MV-4-11 (cell line): ENCODE measurements at places on chromosomes 1 and 21.

GRCh38 chr1:3999941-4000735, 100.1 kb upstream of the C1orf174 start:
- DNase-seq: peak; percentile 4

DNA sequence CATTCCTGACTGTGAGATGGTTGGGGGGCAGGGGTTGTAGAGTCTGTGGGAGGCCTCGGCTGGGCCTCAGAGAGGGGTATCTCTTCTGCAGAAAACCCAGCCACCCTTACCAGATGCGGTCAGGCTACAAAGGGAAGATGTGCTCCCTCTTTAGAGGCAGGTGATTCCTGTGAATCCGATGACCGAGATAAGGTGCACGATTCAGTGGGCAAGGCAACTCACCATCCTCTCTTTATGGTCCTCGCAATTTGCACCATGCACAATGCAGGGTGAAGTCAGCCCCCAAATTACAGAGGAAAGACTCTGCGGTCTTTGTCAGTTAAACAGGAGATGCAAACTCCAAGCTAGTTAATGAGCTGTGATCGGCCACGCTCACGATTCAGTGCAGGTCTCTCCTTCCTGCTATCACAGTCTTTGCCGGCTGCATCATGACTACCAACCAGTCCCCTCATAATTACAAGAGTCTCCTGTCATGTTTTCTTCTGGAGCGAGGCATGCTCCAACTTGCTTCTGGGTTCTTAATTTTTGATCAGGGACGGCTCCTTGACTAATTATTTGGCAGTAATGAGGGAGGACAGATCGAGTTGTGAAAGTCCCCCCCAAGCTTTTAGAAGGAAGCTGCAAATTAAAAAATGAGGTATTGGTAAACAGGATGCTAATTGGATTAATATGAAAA, 12.5 kb downstream of the TP73 start:
- DNase-seq: no peak

GRCh38 chr1:224698015-224698451, 81.9 kb downstream of the CNIH3 start:
- no peak for DNase-seq

DNA sequence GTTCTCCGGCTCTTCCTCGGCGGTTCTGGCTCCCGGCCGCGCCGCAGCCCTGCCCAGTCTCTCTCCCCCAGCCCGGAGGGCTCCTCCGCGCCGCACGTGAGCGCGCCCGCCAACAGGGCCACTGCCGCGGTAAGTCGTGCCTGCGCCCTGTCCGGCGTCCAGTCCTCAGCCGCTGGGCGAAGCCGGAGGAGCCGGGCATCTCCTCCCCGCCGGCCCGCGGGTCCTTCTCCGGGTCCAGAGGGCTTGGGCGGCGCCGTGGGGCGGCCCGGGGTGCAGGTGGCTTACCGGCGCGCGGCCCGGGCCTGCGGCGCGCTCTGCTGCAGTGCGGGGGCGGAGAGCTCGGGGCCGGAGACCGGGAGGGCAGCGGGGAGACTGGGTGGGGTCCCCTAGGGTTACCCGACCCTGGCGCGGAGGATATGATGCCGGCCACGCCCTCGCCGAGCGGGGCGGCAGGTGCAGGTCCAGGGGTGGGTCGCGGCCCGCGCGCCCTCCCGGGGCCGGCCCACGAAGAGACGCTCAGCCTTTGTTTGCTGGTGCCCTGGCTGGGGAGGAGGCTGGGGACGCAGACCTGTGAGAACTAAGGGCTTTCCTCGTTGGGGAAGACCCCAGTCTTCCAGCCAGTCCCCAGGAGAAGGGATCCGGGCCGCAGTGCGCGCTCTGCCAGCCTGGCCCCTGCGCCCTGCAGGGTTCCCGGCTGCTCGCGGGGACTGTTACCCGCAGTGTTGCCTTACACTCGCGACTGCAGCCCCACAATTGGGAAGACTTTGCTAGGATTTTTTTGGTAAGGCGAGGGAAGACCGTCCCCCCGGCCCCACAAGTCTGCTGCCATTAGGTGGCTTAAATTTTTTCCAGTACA, at the start of gene DOP1B:
DOP1B (plus strand) TSS at position 10 of the 856 bp plus-strand sequence. CDS start 7,910 bp downstream, outside the sequence.
- DNase-seq: no peak

DNA sequence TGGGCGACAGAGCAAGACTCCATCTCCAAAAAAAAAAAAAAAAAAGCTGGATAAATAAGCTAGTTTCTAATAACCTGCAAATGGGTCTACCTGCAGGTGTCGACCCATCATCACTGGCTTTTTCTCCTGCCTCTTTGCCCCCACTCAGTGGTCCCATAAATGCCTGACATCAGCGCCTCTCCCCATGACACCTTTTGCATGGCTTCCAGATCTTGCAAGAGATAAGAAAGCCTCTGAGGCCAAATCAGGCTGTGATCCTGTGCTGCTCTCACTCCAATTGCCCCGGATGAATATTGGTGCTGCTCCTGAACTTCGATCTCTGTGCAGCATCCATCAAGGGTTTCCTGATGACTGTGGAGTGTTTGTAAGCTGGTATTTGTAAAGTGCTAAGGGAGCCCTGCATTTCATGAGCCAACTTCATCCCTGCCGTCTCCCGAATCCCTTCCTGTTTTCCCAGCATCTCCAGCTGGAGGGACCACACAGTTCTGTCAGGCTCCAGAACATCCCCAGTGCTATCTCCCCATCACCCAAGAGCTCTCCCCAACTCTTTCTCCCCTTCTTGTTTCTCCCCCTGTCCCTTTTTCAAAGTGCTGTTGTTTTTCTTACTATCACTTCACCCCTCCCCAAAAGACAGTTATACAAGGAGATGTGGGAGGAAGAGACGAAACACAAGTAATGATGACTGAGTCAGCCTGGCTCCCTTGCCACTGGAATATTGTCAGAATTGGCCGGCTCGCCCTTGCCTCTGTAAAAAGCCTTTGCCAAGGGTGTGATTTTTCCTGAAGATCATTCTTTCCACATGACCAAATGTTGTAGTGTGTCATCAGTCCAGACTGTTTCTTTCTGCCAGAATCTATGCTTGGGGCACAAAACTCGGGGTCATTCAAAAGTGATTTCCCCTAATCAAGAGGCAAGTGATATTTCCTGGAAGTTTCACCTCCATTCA, 2.8 kb upstream of the EFHD2 start:
- DNase-seq: no peak
